ENCODE measurements at places on chromosomes 3 and 15.
A peak's percentile ranks its signal among the peaks of the same experiment; 100 is the strongest.

GRCh38 chr15:69794645-69795469 lies 302.9 kb downstream of the TLE3 start:
- DNase-seq: peak; percentile 40

DNA sequence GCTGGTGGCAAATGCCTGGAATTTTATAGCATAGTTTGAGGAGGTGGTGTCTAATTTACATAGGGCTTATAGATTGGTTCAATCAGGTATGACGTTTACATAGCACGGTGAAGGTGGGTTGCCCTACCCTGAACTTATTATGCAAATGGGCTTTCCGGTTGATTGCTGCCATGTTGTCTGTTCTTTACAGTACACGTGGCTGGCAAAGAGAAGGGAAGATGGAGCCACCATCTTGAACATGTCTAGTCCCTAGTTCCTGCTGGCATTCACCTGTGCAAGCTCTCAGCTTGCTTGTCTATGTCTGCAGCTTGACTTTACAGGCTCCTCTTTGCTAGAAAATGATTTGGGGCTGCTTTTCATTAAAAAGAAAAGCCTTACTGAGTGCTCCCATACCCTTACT lies 14.0 kb upstream of the STAC start:
- DNase-seq: no peak

DNA sequence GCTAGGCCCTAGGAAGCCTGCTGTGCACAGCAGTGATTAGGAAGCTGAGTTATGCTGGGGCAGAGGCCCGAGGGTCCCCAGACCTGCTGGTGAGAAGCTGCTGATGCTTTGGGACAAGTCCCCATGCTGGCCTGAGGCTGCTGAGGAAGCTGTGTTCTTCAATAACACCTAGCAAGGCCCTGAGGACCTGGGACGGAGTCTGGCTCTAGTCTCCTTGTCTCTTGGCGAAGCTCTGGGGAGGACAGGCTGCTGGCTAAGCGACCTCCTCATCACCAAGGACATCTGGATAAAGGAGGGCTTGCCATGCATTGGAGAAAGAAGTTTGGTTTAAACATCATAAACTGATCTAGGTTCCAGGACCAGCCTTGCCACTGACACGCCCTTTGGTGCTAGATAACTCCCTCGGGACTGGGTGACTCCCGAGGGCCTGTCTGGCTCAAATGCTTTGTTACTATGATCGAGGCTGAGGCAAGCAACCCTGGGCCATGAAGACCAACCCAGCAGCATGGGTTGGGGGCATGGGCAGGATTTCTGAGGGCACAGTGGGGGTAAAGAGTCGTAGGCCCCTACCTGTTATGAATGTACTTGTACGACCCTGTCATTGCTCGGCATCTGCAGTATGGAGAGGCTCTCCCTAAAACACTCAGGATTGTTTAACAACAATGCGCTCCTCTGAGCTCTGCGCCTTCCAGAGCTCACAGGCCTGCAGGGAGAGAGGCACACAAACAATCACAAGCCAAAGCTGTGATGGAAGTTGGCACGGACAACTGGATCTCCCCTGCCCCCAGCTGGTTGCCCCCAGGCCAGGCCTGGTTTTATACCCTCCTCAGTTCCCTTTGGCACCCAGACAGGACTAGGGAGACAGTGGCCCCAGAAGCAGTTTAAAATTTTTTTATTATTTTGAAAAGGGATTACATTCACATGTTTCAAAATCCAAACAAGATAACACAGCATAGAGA lies 64.4 kb downstream of the LINGO1 start:
- DNase-seq: no peak

- DNase-seq: peak; percentile 51
Measured at GRCh38 chr3:113249111-113249510, 37.8 kb downstream of the BOC start.

DNA sequence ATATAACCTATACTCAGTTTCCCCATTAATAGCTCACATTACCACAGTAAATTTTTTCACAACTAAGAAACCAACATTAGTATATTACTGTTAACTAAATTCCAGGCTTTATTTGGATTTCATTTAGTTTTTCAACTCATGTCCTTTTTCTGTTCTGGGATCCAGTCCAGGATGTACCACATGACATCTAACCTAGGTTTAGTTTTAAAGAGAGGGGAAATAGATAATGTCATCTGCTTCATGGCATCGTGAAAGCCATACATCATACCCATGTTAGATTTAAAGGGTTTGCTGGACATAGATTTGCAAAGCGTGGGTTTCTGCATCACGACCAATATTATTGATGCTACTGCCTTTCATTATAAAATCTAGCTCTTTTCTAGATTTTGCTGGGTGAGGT lies 33.2 kb upstream of the RPP14 start:
- DNase-seq: no peak

GRCh38 chr15:48046813-48047438 lies 73.9 kb upstream of the SLC24A5 start:
- DNase-seq: no peak

DNA sequence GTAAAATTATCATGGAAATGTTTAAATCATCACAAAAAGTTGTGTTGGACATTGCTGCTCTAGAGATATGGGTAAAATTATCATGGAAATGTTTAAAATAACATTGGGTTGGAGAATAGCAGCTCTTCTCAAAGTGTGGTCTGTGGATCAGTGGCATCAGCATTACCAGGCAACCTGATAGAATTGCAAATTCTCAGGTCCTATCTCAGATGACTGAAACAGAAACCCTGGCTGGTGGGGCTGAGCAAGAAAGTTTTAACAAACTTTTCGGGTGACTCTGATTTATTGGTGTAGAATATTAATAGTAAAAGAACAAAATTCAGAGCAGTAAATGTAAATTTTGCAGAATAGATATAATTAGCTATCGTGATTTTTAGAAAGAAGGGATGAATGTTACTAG lies 28.9 kb downstream of the NXPE3 start:
- no peak for DNase-seq

DNA sequence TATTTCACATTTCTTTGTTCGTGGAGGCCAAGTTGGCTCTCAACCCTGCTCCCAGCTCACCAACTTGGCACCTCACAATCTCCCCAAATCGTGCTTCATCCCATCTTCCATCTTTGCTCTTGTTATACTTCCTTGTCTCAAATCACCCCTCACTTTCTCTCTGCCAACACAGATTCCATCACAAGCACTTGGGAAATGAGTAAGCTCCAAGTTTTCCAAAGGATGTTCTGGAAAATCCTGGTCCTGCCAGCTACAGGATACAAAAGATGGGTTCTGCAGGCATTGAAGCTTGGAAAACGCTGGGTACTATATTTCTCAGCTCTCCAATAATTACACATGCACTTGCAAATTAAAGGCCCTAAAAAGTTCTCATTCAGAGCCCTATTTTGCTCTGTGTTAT lies 4.1 kb upstream of the TM4SF4 start:
- no peak for DNase-seq

DNA sequence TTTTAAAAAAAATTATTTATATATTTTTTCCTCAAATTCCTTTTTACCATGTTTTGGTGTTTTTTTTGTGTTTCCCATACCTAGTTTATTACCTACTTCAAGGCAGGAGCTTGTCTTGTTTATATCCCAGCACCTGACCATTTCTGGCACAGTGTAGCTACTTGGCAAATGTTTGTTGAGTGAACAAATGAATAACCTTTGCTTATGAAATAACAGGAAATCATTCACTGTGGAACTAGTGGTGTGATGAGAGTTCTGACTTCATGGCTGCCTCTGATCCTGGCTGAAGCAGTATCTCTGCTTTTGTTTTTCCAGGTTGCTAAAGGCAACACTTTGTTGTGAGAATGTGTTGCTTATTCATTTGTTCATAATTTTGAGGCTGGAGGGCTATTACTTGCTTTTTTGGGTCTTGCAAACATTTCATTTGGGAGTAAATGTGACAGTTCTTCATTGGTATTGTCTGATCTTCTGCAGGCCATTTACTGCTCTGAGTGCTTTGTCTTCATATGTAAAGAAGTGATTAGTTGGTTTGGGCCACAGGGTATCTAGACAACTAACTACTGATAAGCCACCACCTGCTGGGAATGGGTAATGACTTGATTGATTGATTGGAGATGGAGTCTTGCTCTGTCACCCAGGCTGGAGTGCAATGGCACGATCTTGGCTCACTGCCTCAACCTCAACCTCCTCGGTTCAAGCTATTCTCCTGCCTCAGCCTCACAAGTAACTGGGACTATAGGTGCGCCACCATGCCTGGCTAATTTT lies 5.7 kb downstream of the RAD54L2 start:
- DNase-seq: no peak

- no peak for DNase-seq
Measured at GRCh38 chr3:196400331-196400730, 31.9 kb downstream of the UBXN7 start.

DNA sequence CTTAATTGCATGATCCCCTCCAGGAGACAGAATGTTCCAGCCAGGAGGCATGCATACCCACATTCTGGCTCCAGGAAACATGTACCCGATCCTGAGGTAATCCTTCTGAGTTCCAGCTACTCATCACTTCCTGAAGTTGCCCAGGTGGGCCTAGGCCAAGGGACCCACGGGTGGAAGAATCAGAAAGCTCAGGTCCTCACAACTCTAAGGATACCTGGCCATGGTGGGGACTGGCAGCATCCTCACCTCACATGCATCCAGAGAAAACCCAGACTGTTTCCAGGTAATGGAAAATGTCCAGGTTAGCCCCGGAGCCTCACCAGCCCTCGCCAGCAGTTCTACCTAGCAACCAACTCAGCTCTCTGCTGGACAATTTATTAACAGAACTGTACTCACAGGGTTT lies 78.2 kb downstream of the DAPK2 start:
- no peak for DNase-seq

DNA sequence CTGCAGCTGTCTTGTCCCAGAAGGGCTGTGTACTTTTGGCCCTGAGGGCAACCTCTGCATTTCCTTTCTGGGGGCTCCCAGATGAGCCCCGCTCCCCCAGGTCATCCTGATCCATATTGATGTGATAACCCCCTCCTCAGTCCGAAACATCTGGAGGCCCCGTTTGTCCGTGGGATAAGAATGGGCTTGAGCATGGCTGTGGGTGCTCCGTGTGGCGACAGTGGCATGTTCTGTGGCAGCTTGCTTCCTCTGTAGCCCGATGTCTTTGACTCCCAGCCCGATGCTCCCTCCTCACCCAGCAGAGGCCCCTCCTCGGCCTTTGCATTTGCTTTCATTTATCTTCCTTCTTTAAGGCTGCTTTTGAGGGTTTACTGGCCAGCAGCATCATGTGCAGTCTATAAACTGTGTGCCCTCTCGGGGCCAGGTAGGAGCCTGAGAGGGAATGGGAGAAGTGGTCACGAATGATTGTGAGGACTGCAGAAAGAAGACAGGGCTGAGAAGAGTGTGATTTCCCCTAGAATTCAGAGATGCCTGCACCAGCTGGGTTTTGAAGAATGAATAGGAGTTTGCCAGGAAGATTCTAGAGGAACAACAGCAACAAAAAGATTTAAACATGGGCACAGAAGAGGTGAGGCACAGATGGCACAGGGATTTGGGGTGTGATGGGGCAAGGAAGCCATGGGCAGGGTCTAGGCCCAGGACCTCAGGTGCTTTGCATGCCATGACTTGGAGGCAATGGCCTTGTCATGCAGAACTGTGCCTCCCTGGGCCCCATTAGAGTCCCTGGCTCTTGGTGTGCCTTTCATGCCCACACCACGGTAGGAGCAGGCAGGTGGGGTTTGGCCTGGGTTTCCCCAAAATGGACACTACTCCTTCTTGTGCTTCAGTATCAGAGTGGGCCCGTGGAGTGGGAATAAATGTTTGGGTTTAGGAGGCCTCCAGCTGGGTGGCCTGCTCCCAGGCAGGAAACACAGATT lies 34.2 kb downstream of the APBA2 start:
- no peak for DNase-seq

DNA sequence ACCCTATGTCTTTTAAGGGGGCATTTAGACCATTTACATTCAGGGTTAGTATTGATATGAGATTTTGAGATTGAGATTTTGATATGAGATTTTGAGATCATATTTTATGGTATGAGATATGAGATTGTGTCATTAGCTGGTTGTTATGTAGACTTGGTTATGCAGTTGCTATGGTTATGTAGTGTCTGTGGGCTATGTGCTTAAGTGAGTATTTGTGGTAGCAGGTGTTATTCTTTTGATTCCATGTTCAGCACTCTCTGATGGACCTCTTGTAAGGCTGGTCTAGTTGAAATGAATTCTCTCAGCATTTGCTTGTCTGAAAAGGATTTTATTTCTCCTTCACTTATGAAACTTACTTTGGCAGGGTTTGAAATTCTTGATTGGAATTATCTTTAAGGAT lies 225.4 kb downstream of the SATB1 start:
- DNase-seq: no peak

DNA sequence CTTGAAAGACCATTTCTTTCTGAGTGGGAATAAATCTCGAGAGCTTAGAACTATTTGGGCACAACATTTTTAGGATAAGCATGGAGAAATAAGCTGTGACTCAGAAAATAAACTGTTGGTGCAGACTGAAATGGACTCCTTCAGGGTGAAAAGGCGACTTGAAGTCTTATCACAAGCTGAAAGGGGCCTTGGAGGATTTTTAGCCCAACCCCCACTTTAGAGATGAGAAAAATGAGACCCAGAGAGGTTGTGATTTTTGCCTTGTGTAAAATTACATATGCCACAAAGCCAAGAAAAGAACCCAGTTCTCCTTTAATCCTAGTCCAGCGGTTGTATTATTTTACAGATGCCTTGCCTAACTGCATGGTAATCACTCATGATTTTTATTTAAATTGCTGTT lies 1.5 kb downstream of the ATP1B3 start:
- DNase-seq: no peak

GRCh38 chr3:60669636-60670035 lies 581.6 kb downstream of the FHIT start:
- no peak for DNase-seq

DNA sequence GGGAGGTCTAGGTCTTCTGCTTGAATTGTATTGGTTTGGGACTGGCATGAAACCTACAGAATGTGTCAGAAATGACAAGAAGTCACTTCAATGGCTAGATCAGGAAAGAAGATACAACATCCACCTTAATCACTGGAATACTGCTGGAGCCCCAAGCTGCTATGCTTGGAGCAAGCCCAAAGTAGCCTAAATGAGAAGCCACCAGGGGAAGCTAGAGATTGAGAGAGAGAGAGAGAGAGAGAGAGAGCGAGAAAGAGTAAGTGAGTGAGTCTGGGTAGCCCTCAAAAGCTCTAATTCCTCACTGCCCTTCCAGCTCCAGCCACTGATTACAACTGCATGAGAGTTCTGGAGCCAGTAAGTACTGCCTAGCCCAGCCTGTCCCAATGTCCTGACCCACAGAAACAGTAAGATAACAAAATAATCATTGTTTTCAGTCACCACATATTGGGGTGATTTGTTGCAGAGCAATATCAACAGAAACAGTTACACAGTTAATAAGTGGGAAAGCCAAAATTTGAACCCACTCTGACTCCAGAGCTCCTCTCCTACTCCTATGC lies 529.2 kb upstream of the GOLIM4 start:
- no peak for DNase-seq

Data from uterus (tissue), 4 donors.